Umbilical cord (tissue), 2 donors: ENCODE measurements at places on chromosomes 5 and 9.

- no peak for DNase-seq
These were observed 104.5 kb upstream of the CHD1 start for GRCh38 chr5:99033014-99033900.

DNA sequence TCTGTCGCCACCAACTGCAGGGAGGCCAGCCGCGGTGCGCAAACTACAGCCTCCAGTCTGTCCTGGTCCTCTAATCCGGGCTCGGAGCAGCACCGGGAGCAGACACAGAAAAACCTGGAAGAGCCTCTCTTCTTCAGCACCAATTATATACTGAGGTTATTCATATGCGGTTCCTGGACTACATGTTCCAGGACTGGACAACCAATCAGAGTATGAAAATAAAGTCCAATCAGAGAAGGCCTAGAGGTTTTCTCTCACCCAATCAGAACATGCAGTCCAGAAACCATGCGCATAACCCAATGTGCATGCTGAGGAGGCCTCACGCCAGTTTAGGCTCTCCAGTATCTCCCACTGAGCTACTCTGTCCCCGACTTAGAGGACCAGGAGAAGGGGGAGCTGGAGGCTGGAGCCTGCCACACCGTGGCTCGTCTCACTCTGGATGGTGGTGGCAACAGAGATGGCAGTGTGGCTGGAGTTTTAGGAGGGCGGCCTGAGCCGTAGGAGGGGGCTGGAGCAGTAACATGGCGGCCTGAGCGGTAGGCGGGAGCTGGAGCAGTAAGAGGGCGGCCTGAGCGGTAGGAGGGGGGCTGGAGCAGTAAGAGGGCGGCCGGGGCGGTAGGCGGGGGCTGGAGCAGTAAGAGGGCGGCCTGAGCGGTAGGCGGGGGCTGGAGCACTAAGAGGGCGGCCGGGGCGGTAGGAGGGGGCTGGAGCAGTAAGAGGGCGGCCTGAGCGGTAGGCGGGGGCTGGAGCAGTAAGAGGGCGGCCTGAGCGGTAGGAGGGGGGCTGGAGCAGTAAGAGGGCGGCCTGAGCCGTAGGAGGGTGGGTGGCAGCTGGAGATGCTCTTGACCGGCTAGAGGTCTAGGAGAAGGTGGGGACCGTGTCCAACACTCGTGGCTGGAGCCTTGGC is 20.4 kb upstream of the TRIM52 start:
- DNase-seq: no peak

DNA sequence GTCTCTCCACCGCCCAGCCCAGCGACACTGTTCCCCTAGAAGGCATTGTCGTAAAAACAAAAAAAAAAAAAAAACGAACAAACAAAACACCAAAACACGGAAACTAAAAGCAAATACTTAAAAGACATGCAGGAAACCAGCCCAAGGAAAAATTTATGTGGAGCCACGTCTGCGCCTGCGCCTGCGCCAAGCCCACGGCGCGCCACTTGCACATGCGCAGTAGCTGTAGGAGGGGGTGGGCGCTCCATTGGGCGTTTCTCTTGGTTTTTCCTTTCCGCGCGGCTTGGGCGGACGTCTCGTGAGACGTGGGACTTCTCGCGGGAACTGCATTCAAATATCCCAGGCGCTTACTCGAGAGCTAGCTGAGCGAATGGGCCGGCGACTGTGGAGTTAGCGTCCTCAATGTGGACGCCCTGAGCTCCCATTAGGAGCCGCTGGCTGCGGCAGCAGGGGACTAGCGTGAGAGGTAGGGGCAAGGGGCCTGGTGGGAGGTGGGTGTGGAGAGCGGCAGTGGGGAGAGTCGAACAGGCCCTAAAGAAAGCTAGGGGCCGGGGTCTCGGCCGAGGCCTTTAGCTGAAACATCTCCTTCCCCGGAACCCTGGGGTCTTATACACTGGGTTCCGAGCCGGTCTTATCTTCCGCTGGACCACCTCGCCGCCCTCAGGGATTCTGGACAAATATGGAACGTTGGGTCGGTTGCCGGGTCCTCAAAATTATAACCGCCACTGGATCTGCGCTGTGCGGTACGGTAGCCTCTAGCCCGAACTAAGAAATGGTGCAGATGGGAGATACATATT is at the start of gene SPDL1:
TSS of gene SPDL1 (plus strand) at position 350 of the 797 bp plus-strand sequence. CDS start 4,644 bp downstream, outside the sequence.
- DNase-seq: peak; percentile 99

DNA sequence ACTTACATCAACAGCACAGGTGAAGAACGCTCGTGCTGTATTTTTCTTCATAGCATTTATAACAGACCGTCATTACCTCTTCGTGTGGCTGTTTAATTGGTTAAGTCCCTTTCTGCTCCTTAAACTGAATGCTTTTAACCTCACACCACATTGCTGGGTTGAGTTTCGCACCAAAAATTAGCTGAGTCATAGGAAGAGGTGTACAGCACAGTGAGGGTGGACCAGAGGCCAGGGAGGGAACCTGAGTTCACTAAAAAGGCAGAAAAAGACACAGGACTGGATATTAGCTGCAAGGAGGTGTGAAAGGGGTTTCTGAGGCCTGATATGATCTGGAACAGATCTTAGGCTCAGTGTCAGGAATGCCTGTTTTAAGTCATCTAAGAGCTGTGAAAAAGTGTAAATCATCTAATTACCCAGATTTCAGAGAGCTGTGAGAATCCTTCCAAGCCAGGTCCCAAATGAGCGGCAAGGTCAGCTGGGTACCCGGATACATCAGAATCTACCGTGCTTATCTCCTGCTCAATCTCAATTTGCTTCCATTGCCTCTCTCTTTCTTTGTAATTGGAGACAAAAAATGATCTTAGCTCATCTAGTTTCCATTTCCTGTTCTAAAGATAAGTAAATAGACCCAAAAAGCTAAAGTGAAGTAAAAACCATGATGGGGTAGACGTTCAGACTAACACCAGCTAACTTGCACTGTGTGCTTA is 7.1 kb upstream of the CFAP90 start:
- no peak for DNase-seq

DNA sequence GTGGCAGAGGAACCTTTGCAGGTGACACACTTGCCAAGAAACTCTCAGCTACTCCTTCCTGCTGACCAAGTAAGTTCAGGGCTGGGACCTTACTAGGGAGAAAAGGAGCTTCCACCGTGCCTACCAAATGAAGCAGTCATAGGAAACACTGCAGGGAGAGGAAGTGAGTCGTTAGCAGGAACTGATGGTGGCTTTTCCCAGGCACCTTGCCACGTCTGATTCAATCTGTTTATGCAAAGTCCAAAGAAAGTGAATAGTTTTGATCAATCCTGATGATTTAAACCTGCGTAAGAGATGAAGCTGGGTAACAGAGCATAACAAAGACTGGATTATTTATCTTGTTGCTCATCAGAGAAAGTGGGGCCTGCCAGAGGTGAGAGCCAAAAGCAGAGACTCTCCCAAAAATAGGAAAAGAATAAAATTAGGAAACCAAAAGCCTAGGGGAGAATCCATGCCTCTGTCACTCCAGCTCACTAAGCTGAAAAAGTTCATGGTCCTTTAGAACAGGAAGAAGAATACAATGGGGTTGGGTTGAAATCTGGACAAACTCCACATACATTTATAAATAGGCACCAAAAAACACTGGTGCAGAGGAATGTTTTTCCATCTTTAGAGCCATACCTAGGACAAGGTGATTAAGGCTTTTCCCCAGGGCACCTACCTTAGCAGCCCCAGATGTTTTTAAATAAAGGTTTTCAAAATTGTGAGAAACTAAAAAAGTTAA is 9.3 kb upstream of the PFDN1 start:
- DNase-seq: no peak

DNA sequence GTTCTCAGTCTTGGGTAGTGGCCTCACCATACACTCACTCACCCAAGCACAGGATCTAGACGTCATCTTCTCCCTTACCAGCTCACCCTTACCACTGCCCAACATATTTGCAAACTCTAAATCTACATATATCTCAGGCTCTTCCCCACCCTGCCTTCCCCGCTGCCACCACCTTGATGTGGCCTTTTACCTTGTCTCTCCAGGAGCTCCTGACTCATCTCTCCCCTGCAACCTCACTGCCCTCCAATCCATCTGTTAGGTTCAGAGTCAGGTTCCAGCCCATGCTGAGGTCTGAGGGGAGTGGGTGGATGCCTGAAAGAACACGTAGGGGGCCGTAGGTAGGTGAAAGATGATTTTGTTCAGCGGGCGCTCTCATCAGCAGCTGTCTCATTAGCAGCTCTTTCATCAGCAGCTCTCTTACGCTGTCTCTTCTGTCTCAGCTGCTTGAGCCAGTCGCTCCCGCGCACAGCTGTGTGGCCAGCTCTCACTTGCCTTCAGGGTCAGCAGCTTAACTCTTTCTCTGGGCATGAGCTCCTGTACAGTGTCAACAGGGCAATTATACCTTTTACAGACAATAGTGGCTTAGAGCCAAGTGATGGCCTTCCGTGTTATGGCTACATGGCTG is 23.1 kb upstream of the CKMT2 start:
- DNase-seq: no peak

DNA sequence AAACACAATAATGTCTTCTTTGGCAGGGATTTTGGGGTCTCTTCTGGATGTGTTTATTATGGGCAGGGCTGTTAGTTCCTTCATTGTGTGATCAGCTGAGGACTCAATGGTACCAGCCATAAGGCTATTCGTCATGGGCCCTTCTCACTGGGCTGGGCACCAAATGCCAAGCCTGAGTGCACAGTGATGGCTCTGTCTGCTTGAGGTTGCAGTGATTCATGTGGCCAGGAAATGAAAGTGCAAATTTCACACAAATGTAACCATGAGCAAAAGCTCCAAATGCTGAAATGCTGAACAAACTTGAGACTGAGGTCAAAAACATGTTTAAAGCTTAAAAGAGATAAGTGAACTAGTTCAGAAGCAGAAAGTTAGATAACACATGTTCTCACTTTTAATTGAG is 191.0 kb downstream of the TARS1 start:
- no peak for DNase-seq

- DNase-seq: no peak
These were observed 6.6 kb upstream of the PCSK1 start for GRCh38 chr5:96439477-96440184.

- DNase-seq: no peak
These were observed 4.7 kb upstream of the CCL28 start for GRCh38 chr5:43416803-43417394.

- no peak for DNase-seq
These were observed 569.6 kb upstream of the TUSC1 start for GRCh38 chr9:26247861-26248260.

DNA sequence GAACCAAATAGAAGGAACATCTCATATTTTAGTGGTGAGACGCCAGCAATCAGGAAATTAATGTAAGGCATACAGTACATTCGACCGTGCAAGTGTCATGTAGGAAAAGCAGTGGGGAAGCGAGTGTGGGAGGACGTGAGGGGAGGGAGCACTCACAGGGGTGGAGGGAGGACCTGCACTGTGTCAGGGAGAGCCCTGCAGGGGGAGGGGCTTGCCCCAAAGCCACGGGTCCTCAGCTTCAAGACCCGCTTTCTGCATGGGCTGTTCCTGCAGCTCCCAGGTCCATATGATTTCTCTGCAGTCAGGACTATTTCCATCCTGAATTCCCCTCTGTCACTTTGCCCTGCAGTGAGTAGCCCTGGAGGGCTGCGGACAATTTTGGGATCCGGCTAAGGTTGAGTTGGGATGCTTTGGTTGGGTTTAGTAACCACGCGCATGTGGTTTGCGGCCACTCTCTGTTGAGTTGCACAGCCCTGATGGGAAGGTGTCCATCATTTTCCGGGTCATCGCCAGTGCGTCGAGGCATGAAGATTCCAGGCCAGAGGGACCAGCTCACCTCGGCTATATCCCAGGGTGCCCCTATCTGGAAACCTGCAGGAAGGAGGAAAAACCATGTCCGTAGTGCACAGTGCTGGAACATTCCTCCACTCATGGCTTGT is 61.9 kb downstream of the IRX1 start:
- no peak for DNase-seq

DNA sequence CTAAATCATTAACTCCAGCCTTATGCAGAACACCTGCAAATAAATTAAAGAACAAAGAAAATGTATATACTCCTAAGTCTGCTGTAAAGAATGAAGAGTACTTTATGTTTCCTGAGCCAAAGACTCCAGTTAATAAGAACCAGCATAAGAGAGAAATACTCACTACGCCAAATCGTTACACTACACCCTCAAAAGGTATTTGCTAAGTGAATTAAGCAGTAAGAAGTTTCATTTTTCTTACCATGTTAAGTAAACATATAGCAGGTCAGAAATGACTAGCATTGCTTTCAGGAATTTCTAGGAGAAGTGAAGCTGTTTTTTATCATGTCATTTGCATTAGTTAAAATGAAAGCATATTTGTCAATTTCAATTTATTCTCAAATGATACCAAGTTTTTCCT is 92.7 kb downstream of the MELK start:
- no peak for DNase-seq

DNA sequence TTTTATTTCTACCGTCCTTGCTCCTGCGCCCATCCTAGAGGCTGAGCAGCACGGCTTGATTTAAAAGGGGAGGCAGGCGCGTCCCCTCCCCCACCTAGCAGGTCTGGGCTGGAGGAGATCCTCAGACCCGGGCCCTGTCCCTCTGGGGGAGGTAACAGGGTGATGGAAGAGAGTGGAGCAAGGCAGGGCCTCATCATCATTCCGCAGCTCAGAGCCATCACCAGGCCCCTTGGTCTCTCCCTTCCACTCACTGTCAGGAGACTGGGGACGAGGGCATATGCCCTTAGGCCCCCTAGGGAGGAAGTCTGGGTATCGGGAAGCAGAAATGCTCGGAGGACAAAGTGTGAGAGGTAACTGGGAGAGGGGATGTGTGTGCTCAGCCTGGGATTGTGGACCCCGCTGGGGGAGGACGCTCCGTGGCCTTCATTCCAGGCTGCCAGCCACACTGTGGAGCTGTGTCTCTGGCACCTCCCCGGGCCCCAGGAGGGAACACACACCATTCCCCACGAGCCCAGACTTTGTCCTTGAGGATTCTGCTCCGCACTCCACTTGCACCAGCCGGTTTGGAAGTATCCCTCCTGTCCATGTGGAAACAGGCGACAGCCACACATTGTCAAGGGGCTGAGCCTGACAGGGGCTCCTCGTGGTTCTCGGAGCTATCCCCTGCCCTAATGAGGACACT is 761 bp downstream of the REEP2 start:
- no peak for DNase-seq

- DNase-seq: no peak
These were observed 17.5 kb upstream of the CCL28 start for GRCh38 chr5:43429706-43430105.

DNA sequence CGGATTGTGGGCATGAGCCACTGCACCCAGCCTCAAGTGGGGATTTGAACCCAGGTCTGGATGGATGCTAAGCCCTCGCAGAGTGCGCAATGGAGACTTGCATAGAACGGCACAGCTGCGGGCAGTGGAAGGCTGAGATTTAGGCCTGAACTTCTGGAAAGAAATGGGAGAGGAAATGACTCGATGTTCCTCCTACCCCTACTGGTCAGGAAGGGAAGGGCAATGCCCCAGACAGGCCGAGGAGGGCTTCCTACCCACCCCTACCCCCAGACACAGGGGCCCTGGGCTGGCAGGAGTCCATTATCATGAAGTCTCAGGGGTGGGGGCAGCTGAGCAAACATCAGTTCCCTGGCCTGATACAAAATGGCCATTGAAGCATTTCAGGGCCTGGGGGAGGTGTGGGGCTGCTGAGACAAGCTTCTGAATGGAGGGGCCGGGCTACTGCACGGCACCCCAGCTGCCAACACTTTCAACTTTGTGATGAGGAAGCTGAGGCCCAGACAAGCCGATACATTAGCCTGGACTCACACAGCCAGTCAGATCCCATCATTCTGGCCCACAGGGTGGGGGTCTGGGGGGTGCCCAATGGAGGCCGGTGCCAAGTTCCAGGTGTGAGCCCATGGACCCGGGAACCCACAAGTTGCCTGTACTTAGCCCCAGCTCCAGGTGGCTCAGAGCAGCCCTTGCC is 13.5 kb upstream of the WDR38 start:
- peak; percentile 32 for DNase-seq
